ENCODE measurements at places on chromosomes 6 and 20.

DNA sequence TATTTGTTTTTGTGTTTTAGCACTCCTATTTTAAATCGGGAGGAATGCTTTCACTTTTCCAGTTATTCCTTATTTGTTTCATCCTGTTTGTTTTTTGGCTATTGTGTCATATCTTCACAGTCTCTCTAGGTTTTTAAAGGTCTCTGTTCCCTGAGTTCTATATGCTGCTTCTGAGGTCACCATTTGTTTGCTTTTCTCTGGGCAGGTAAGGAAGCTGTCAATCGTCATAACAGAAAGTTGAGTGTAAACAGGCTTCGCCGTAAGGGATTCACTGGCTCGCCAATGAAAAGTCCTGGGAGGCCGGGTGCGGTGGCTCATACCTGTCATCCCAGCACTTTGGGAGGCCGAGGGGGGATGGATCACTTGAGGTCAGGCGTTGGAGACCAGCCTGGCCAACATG lies 48.7 kb upstream of the RPS6KA2 start:
- DNase-seq = no peak

DNA sequence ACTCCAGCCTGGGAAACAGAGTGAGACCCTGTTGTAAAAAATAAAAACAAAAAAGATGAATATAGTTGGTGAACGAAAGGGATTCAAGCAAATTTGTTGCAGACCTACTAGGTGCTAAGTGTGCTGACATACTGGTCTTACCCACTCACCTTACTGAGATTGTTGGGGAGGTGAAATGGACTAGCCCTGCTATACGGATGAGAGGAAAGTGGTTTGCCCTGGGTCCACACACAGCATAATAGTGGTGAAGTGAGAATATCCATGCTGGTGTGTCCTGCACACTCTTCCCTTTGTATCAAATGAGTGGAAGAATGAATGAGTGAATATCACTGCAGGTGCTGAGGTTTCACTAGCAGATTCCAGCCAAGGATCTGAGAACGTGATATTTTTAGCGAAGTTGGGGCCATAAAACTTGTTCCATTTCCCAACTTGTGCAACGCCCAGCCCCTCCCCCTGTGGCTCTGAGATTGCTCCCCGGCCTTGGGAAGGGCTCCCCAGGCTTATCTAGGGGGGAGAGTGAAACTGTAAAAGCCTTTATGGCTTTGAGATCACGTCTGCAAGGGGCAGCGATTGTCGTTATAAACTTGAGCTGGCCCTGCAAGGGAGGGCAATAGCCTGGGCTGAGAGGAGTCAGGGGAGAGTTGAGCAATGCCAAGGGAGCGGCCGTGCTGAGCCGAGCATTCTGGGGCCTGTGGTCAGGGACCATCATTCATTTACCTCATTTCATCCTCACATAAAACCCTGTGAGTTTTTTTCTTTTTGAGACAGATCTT lies 33.2 kb upstream of the TTPAL start:
- DNase-seq = no peak

GRCh38 chr6:124371974-124372475 lies 568.4 kb downstream of the NKAIN2 start:
- no peak for DNase-seq

GRCh38 chr6:44727651-44728630 lies 340.4 kb downstream of the CDC5L start:
- no peak for DNase-seq

DNA sequence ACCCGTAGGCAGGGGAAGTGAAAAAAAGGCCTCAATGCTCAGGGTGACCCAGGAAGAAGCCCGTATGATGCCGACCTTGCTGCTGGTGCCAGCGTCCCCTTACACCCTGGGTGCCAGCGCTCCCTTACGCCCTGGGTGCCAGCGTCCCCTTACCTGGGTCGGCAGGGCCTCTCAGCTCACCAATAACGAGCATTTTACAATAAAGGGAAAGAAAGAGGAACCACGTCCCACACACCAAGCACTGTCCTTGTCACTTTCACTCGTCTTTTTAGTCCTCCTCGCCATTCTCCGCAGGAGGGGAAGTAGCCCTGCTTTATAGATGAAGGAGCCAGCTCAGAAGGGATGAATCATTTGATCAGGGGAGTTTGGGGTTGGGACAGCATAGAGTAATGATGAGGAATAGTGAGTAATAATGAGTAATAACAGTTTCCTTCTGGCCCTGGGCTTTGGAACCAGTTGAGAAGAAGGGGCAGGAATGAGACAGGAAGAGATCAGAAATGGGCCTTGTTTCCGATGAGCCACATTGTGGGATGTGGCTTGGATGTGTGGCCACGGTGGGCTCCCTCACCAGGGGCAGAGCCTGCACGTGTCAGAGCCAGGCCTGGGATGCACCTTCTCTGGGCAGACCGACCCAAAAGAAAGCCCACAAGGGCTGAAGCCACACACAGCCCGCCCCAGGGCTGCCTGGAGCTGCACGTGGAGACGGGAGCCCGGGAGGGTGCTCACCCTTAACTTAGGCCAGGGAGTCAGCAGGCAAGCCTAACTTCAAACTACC lies 75.7 kb downstream of the SYNJ2 start:
- DNase-seq = no peak

- peak; percentile 76 for DNase-seq
These were observed 22.7 kb upstream of the NTSR1 start for GRCh38 chr20:62685781-62686555.

DNA sequence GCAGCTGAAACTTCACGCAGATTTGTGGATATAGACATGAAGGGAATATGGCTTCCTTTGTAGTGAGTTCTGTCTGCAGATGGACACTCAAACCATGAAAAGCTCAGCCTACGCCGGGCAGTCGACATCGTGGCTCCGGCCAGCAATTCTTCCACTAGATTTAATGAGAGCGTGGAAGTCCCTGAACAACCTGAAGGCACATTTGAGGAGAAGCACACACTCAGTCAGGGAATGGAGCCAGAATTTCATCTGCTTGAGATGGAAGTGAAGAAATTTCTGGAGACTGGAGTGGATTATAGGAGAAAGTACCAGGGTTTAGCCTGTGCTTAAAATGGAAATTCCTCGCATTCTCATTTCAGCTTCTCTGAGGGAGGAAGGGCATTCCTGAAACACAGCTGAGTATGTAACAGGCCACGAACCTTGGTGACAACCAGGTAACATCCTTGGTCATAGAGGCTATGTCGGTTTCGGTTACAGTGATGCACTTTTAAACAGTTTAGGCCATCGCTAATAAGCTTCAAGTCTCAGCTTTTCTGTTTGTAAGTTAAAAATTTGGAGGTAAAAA lies 80.5 kb upstream of the AGPAT4 start:
- no peak for DNase-seq

GRCh38 chr6:160831739-160832138 lies 129.7 kb downstream of the PLG start:
- DNase-seq = no peak

DNA sequence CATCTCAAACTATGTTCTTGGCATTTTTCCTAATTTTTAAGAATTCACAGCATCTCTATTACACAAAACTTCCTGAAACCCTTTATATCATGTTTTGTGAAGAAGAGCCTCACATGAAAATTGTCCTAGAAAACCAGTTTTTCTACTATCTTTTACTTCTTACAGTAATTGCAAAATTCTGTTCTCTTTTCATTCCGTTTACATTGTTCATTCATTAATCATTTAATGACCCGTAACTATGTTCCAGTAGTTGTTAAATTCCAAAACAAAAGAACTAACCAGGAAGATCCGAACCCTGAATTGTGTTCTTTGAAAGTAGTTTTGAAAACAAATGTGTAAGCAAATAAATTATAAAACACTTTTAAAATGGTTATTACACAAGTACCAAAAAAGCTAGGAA lies 597.0 kb downstream of the EYS start:
- DNase-seq = no peak

GRCh38 chr6:7086488-7086887 lies 21.3 kb upstream of the RREB1 start:
- DNase-seq = no peak

GRCh38 chr20:24465730-24466129 lies 3.7 kb upstream of the SYNDIG1 start:
- DNase-seq = no peak

DNA sequence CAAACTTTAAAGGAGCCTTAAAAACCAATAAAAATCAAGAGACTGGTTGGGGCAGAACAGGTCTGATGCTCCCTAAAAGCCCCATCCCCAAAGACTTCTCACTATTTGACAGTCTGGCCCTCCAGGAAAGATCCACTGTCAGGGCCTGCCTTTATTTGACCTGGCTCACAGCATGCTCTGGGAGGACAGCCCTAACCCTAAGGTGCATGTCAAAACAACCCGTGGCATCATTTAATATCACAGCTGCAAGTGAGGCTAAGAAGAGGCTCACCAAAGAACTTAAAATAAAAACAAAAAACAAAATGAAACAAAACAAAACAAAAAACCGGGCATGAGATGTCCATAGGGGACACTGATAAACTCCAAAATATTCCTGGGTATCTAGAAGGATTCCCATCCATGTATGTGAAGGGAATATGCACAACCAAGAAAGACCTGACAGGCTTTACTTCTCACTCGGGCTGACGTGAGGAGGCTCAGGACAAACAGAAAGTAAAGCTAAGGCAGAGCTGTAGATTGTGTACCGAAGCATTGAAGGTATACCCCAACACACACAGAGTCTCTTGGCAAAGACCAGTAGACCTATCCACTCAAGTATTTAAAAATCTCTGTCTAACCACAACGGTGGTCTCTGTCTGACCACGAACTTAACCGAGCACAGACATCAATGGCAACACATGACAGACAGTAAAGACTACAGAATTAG lies 57.3 kb downstream of the AHI1 start:
- DNase-seq = no peak

- no peak for DNase-seq
These were observed 163.8 kb downstream of the CLVS2 start for GRCh38 chr6:123159861-123160260.

DNA sequence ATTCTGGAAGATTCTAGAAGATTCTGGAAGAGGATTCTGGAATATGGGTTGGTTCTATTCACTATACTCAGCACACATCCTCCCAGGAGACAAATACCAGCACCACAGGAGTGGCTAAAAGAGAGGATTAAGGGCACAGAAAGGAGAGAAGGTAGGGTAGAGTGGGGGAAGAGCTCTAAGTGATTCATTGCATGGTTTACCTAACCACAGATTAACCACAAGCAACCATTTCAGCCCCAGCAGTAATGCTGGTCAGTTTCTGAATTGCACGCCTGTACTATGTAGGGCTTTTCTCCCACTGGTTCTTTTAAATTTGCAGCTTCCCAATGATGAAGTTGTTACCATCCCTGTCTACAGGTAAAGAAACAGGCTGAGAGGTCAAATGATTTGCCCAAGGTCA lies 192.7 kb upstream of the PMEPA1 start:
- no peak for DNase-seq

- no peak for DNase-seq
These were observed at the start of gene PTCHD4 for GRCh38 chr6:48111143-48111506. TSS of gene PTCHD4 (minus strand) at chr6:48111197. CDS start at chr6:48068957, 42,240 bp downstream.

GRCh38 chr6:169165561-169166300 lies 87.9 kb downstream of the THBS2 start:
- no peak for DNase-seq

DNA sequence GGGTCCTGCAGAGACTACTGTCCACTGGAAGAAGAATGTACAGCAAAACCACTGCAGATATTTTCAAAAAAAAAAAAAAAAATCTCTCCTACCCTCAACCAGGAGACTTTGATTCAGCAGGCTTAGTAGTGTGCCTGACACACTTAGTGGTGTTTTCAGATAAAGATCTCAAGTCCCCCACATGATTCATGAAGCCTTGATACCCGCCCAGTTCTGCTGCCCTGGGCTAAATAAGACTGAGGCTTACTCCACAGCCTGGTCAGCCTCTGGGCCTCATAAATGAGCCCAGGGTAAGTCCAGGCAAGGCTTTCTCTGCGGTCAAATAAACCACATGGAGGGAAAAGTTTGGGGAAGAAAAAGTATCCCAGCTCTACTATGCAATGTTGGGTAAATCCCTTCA lies 222.1 kb upstream of the ARID1B start:
- no peak for DNase-seq

GRCh38 chr6:15205321-15205720 lies 40.5 kb upstream of the JARID2 start:
- DNase-seq = no peak

- no peak for DNase-seq
These were observed 153.5 kb upstream of the MLN start for GRCh38 chr6:33957131-33957891.

- DNase-seq = peak; percentile 5
These were observed 392.0 kb downstream of the SYNE1 start for GRCh38 chr6:152244998-152245630.

GRCh38 chr6:136020691-136021090 lies 169.2 kb downstream of the PDE7B start:
- DNase-seq = no peak

- no peak for DNase-seq
These were observed 52.4 kb downstream of the ELOVL4 start for GRCh38 chr6:79894939-79895338.

DNA sequence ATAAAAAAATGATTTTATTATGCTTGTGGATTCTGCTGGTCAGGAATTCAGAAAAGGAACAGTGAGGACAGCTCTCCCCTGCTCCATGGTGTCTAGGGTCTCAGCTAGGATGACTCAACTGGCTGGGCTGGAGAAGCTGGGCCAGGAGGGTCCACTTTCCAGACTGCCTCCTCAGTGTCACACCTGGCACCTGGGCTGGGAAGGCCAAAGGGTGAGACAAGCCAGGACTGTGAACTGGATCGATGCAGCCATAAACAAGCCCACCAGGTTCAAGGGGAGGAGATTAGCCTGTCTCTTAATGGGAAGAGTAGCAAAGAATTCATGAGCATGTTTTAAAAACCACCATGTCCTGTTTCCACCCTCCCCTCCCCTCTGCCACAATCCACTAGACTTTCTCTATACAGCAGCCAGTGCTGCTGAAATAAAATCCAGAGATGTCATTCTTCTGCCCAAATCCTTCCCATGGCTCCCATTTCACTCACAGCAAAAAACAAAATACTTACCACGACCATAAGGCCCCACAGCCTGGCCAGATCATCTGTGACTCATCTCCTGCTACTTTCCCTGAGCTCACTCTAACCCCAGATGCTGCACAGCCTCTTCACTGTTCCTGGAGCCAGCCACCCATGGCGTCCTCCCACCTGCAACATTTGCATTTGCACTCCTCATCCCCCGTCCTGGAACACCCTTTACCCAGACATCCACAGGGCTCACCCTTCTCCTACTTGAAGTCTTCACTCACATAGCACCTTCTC lies 13.8 kb downstream of the SPTLC3 start:
- no peak for DNase-seq

- DNase-seq = no peak
These were observed 220.8 kb upstream of the FOXA2 start for GRCh38 chr20:22805219-22805618.

GRCh38 chr6:116278854-116279231 lies 887 bp downstream of the TSPYL1 start:
- DNase-seq = no peak

- no peak for DNase-seq
These were observed 96.3 kb downstream of the GJA1 start for GRCh38 chr6:121531658-121532169.

All from retina (tissue), 1 donor.